ENCODE measurements at places on chromosomes 1 and 21. TPM values are rescaled to one million over a fixed set of nuclear protein-coding genes. Genes with fewer than 3 reads are reported as not detected.

GRCh38 chr1:237921306-237921705 is 30.6 kb upstream of the ZP4 start:
- no peak for DNase-seq

DNA sequence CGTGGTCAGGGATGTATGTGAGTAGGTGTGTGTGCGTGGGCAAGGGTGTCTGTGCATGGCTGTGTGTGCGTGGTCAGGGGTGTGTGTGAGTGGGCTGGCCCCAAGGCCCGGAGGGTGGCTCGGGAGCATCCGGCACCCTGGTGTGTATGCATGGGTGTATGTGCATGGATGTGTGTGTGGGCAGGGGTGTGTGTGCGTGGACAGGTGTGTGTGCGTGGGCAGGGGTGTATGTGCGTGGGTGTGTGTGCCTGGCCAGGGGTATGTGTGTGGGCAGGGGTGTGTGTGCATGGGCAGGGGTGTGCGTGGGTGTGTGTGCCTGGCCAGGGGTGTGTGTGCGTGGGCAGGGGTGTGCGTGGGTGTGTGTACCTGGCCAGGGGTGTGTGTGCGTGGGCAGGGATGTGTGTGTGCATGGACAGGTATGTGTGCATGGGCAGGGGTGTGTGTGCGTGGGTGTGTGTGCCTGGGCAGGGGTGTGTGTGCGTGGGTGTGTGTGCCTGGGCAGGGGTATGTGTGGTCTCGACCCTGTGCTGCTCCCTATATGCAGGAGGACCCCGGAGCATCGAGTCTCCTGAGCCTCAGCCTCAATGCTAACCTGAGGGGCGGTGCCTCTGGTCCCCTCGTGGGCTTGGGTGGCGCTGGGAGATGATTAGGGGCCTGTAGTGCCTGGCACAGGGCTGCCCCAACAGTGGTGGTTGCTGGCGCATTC is 16.3 kb downstream of the ARHGEF16 start:
- no peak for DNase-seq

DNA sequence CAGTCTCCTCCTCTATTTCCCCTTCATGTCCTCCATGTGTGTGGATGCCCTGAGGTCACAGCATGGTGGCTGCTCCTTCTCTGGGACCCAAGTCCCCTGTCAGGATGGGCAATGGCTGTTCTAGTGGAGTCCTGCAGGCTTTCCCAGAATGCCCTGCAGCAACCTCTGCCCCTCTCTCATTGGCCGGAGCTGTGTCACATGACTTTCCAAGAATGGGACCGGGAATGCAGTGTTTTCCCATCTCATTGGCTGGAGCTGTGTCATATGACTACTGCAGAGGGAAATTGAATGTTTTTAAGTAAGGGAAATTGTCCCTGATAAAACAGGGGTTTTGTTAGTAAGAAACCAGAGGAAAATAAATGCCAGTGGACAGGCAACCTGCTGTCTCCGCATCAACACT is 365.9 kb downstream of the PTPRU start:
- no peak for DNase-seq

PRR9 gene
- polyA plus RNA-seq: 3.5 TPM

APCS gene
- not detected for polyA plus RNA-seq

IL12RB2 gene
- 1.9 TPM for polyA plus RNA-seq

GRCh38 chr1:161100556-161100955 is 2.4 kb downstream of the KLHDC9 start:
- no peak for DNase-seq

NADK gene
- polyA plus RNA-seq: 35.1 TPM

PTPN22 gene
- polyA plus RNA-seq: 0.03 TPM

TCHH gene
- 0.04 TPM for polyA plus RNA-seq

NBPF10 gene
- polyA plus RNA-seq: 0.32 TPM

- DNase-seq: no peak
These were observed 58.7 kb upstream of the RGS1 start for GRCh38 chr1:192516776-192517297.

DNA sequence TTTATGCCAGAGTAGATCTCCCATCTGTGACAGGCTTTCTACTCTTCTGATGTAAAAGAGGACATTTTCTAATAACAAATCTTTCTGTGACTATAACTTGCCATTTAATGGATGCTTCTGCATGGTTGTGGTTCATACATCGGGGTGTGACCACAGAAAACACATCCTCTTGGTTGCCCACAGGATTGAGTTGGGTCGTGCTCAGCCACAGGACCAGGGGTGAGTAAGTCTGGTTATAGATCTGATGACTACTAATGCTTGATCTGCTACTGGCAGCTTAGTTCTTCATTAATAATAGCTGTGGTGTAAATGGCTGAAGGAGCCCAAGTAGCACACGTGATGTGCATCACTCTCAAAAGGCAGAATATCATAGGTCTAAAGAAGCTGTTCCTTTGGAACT is 328.2 kb downstream of the RWDD3 start:
- no peak for DNase-seq

GRCh38 chr1:173405834-173406233 is 71.3 kb upstream of the PRDX6 start:
- peak; percentile 90 for DNase-seq

GRCh38 chr1:31072304-31072746 is 6.8 kb upstream of the PUM1 start:
- DNase-seq: no peak

- peak; percentile 100 for DNase-seq
These were observed 87.9 kb upstream of the HMCN1 start for GRCh38 chr1:185646202-185646683.

SETD4 gene
- 10.2 TPM for polyA plus RNA-seq

DNA sequence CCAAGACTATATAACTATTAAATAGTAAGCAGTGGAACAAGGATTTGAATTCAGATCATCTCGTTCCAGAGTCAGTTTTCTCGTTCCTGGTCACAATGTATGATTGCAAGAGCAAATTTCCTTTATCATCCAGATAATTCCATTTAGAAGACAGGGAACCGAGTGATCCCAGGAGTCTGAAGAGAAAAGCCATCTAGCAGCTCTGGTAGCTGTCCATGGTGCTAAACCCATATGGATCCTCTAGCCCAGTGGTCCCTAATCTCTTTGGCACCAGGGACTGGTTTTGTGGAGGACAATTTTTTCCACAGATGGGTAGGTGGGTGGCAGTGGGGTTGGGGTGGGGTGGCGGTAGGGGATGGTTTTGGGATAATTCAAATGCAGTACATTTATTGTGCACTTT is 229.4 kb downstream of the PTPRU start:
- no peak for DNase-seq
